ENCODE measurements at places on chromosomes 2 and 18.

- no peaks in the 10 kb centered on the region for H3K36me3 ChIP-seq
- no peak overlapping the region for H3K4me3 ChIP-seq
- H3K27ac ChIP-seq, result no peak overlapping the region
- H3K4me1 ChIP-seq, result no peaks in the 10 kb centered on the region
- DNase-seq, result no peak
Measured at GRCh38 chr2:205889114-205889513, 196.9 kb downstream of the INO80D start.

GRCh38 chr18:49849331-49850217 lies 36.2 kb upstream of the ACAA2 start:
- H3K4me3 ChIP-seq, result peak overlapping the region; percentile 18
- no peak overlapping the region for H3K27ac ChIP-seq
- no peaks in the 10 kb centered on the region for H3K27me3 ChIP-seq
- DNase-seq, result peak; percentile 10
- H3K36me3 ChIP-seq, result no peaks in the 10 kb centered on the region
- H3K4me1 ChIP-seq, result no peaks in the 10 kb centered on the region

GRCh38 chr2:197209742-197210408 lies 100.7 kb downstream of the ANKRD44 start:
- H3K27ac ChIP-seq, result peak overlapping the region; percentile 72
- H3K27me3 ChIP-seq, result no peaks in the 10 kb centered on the region
- H3K4me1 ChIP-seq, result peaks cover 44% of the 10 kb centered on the region
- H3K4me3 ChIP-seq, result no peak overlapping the region
- H3K36me3 ChIP-seq, result no peaks in the 10 kb centered on the region
- DNase-seq, result no peak

GRCh38 chr2:233857511-233858141 lies 3.3 kb upstream of the HJURP start:
- DNase-seq, result peak; percentile 88
- H3K4me3 ChIP-seq, result no peak overlapping the region
- H3K36me3 ChIP-seq, result no peaks in the 10 kb centered on the region
- peaks cover 29% of the 10 kb centered on the region for H3K4me1 ChIP-seq
- H3K27ac ChIP-seq, result no peak overlapping the region
